Activated naive CD4-positive, alpha-beta T cell (primary cell): ENCODE measurements at places on chromosomes 7 and 10.
A peak's percentile ranks its signal among the peaks of the same experiment; 100 is the strongest.

GRCh38 chr7:38171623-38172391 is 6.2 kb upstream of the STARD3NL start:
- no peak for DNase-seq

DNA sequence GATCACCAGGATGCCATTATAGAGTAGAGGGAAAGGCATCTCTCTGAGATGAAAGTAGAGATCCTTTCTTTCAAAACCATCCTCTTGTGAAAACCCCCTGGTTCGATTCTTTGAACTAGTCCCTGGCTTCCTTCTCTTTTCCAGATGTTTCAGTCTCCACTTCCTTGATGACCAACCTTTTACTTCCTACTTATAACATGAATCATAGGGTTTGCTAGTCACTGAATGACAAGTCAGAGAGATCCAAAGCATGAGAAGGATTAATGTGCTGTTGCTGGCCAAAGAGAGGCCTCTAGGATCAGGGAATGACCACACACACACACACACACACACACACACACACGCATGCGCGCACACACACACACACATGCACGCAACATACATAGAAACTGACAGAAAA is 161.1 kb upstream of the FRMD4A start:
- DNase-seq: no peak

DNA sequence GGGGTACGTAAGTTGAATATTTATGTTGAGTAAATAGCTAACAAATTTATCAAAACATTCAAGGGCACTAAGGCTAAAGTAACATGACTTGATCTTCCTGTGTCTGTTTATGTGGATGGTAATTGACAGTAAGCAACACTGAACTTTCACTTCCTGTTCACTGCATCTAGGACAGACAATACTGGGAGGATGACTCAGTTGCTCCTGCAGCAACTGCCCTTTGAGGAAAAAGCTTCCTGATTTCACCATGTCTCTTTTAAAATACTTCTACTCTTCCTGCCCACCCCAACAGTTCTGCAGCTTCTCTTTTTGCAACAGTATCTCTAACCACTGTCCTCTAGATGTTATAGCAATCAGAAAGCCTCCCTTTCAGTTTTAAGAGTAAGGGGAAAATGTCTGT is 76.6 kb upstream of the HGF start:
- DNase-seq: no peak

GRCh38 chr10:61837755-61838171 is 63.7 kb upstream of the ARID5B start:
- DNase-seq: no peak

DNA sequence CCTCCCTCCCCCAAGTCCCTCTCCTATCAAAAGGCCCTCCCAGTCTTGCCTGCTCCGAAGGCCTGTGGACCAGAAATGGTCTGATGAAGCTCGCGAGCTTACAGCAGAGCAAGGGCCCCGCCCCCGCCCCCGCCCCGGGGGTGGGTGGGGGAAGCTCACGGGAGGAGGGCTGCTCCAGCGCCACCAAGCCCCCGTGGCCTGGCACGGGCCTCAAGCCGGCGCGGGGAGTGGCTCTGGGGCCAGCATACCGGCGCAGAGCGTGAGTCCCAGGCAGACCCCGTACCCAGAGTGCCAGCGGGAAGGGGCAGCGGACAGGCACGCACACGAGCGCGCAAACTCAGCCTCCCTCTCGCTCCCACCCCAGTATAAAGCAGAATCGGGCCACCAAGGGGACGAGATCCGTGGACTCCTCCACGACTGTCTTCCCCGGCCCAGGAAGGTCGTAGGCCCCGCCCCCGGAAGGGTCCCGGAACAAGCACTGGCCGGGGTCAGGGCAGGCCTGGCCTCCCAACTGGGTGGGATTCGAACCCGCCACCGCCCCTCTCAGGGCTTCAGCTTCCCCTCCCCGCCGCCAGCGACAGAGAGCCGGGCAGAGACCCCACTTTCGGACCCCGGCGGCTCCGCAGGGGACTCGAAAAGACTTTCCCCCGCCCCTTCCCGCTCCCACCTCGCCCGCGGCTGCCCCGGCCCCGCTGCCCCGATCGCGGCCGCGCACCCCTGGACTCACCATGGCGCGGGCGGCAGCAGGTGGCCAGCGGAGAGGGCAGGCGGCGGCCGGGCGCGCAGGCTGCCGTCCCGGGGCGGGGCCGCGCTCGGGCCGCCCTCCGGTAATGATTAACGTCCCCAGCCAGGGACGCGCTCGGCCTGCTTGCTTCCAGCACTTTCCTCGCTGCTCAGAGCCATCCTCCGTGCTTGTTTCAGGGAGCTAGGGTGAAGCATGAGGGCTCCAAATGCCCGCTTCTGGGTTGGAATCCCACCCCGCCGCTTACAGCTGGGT is at the start of gene PCBD1:
TSS of gene PCBD1 (minus strand) at position 762 of the 997 bp plus-strand sequence. CDS start at position 730, 32 bp downstream.
- DNase-seq: peak; percentile 23

DNA sequence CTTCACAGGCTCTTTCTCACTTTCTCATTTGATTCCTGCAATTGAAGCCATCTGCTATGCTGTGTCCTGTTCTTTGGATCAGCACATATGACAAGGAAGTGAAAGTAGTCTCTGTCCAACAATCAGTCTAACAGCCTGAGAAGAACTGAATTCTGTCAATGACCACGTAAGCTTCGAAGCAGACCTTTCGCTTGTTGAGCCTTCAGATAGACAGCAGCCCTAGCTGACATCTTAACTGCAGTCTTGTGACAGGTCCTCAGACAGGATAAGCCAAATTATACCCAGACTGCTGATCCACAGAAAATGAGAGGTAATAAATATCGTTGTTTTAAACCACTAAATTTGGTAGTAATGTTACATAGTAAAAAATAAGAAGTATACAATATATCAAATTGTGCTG is 691.0 kb upstream of the LRRTM3 start:
- no peak for DNase-seq

DNA sequence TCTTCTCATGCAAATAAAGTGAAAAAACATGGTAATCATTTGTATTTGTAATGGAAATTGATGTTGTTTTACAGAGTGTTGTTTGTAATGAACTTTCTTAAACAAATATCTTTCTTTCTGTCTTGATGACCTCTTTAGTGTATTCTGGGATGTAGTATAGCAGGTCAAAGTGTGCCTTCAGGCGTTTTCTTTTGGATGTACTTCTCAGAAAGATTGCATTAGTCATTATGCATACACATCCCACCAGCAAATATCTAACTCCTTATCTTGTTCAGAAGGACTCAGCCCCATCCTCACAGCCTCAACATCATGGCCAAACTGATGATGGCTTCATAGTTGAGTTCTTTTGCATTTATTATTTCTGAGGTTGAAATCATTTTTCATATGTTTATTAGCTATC is 124.7 kb downstream of the LRRC18 start:
- no peak for DNase-seq

DNA sequence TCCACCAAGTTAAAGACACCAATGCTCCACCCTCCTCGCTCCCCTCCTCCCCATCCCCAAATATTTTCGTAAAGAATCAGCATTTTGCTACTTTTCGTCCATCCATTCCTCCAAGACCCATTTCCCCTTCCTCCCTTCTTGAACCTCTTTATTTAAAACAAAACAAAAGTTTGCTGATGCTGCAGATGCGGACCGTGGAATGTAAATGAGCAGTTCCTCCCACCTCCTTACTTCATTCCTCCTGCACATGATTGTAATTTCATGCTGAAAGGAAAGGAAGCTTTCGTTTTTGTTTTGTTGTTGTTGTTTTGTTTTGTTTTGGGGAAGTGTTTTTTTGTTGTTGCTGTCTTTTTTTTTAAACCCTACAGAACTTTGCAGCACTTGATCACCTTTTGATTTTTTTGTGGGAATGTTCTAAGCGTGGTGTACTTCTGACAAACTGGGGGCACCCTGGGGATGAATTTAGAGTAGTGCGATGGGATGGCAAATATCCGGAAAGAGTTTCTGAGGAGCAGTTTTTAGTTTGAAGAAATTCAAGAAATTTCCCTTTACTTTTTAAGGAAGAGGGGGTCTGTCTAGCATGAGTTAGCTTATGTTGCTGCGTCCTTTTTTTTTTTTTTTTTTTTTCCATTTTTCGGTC is 177.3 kb downstream of the TCF7L2 start:
- DNase-seq: no peak
